Activated CD4-positive, CD25-positive, alpha-beta regulatory T cell (primary cell): ENCODE measurements at places on chromosomes 1 and 21.

DNA sequence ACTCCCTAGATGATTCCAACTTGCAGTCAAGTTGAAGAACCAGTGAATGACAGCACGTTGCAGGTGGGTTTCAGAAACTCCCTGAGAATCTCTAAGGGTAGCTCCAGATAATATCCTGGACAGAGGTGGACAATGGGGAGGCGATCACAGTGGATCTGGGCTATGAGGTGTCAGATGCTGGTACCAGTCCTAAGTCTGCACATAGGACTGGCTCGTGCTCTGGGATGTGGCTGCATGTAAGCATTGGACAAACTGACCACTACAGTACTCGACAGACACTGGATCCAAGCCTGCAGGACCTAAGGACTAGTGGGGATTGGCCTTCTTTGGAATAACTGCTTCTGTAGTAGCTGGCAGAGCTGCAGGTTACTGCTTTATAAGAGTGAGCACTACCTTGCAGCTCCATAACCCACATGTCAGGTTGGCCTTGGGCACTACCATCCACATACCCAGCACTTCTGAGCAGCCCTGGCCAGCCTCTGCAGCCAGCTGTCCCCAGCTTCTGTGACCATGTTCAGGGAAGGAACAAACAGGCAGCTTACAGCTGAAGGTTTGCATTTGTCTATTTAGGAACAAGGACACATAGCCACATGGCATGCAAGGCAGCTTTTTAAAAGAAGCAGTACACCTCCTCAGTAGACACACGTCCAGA, 33.2 kb upstream of the DNAH14 start:
- DNase-seq = no peak

GRCh38 chr1:168688644-168689326, 40.2 kb downstream of the DPT start:
- no peak for DNase-seq

GRCh38 chr1:234564035-234565029, 45.6 kb downstream of the IRF2BP2 start:
- no peak for DNase-seq

GRCh38 chr1:181386951-181387350, 96.4 kb upstream of the CACNA1E start:
- no peak for DNase-seq

- DNase-seq = no peak
Observed at GRCh38 chr1:204463125-204464060, 31.2 kb downstream of the PIK3C2B start.

GRCh38 chr1:156641761-156642264, at the start of gene BCAN:
TSS of gene BCAN (plus strand) at chr1:156642117. CDS start at chr1:156646055, 3,938 bp downstream.
- DNase-seq = no peak

- no peak for DNase-seq
Observed at GRCh38 chr1:63327417-63328054, 5.2 kb downstream of the FOXD3 start.

DNA sequence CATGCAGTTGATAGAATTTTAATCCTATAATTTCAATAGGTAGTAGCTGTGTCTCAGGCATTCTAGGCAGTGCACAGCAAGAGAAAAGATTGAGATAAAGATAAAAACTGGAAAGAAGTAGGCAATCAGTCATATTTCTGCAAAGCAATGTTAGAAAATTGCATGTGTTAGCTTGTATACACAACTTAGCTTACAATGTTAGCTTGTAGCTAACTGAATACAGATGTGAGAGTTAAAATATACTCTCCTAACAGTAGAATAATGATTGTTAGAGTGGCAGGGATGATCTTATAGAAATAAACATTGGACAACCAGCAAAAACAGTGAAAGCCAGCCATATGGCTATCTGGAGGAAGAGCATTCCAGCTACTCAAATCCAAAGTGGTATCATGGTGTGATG, 29.0 kb downstream of the PTPRC start:
- no peak for DNase-seq

DNA sequence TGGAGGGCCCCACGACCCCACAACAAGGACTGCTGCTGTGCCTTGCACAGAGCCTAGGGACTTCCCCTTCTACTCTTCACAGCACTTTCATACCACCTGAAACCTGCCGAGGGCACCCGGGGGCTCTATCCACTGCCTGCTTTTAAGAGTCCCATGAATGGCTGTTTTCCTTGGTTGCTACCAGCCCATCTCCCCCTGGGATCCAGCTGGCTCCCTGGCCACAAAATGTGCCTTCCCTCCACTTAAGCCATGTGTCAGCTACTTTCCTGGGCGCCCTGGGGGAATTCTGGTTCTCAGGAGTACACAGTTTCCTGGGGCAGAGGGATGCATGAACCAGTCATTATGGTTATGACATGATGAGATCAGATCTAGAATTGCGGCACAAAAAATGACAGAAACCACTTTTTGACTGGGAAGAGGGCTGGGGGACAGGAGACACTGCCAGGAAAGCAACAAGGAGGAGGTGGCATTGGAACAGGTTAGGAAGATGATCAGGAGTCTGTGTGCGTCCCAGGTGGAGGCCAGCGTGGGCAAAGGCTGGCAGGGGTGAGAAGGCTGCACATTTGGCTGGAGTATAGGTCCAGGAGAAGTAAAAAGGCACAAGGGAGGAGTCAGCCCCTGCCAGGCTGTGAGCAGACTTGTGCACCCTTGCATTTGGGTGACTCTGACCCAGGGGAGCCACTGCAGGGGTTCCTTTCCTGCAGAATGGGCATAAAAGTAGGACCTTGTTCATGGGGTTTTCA, 3.2 kb upstream of the TNFRSF8 start:
- DNase-seq = no peak

DNA sequence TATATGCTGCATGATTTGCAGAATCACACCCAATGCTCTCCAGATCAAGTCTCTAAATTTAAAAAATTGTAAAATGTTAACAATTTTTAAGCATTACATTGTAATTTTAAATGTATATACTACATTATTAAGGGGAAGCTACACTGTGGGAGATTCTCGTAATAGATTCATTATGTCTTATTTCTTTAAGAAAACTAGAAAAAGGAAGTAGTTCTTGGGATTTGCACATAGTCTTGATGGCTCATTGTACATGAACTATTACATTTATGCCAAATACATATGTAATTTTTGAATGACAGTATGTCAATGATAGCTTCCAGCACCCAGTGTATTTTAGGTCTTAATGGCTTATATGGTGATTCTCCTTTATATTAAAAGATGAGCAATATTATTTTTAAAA, 250.3 kb downstream of the PTPRC start:
- DNase-seq = no peak

GRCh38 chr1:230515451-230516145, 89.5 kb upstream of the PGBD5 start:
- no peak for DNase-seq

DNA sequence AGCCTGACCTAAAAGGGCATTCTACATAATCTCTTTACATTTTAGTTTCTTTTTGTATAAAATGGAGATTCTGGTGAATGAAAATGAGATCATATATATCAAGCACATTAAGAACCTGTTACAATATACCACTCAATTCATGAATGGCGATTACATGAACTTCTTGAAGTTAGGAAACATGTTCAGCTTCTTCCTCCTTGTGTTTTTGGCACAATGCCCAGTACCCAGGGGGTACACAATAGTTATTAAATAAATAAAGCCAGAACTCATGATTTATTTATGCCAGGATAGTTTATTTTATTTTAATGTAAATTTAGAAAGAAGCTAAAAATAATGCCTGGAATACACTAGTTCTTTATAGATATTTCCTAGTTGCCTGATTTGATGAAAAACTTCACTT, 186.0 kb upstream of the PTGFR start:
- DNase-seq = no peak

- no peak for DNase-seq
Observed at GRCh38 chr21:14722841-14723483, 176.8 kb upstream of the SAMSN1 start.

- DNase-seq = no peak
Observed at GRCh38 chr1:183477986-183478781, 5.9 kb downstream of the SMG7 start.

- no peak for DNase-seq
Observed at GRCh38 chr1:58882322-58882948, 98.6 kb upstream of the JUN start.

- no peak for DNase-seq
Observed at GRCh38 chr1:10171105-10171767, 39.1 kb upstream of the KIF1B start.

DNA sequence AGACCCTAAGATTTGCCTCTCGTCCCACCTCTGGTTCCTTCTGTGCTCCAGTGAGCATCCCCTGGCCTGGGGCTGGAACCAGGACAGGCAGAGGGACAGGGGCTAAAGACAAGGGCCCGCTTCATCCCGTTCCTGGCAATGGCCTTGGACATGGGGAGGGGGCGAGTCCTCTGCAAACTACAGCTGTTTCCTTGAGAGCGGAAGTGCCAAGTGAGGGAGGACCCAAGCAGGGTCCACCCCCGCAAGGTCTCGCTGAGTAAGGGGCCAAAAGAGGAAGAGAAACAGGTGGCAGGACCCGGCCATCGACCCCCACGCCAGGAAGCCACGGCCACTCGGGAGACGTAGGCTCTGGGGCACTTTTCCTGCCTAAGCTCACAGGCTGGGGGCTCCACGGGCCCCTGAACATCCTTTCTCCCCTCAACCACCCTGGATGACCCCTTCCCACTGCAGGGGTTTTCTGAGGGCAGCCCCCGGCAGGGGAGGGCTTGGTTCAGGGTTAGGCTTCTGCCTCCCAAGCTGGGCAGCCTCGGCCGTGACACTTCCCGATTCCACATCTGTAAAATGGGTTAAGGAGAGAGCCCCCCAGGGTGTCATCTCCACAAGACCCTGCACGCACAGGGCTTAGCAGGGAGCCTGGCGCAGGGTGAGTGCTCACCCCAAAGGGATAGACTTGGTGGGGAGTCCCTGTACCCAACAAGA, 17.9 kb upstream of the PLEKHG5 start:
- DNase-seq = no peak

GRCh38 chr1:115363171-115363570, 25.1 kb upstream of the NGF start:
- DNase-seq = no peak

DNA sequence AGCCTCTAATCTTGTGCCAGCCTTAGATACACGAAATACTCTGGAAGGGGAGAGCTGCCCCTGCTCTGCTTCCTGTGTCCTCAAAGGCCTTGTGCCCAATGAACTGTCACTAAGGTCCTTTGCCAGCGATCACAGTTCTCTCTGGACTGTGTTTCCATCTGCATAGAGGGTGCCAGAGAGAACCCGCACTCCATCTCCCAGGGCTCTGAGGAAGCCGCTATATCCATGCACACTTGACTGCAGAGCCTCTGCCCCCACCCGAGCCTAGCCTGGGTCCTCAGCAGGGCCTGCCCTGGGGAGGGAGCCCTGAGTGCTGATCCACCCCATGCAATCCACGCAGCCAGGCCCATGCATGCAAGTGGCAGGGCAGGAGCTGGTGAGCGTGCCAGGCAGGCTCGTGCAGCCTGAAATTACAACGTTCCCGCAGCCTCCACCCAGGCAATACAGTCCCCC, 30.6 kb upstream of the KIF21B start:
- no peak for DNase-seq

DNA sequence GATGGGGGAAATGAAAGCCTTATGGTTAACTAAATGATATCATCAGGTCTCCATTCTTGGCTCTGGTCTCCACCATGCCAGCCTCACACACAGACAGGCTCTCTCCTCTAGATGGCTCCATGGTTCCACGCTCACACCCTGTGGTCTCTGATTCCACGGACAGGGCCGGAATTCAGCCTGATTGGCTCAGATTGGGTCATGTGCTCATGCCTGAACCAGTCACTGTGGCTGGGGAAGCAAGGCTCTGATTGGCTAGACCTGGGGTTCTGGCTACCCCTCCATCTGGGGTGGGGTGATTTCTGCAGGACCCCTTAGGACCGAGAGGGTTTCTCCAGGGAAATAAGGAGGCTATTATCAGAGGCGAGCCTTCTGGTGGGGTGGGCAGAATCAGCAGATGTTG, 277.0 kb downstream of the PTPRU start:
- no peak for DNase-seq

DNA sequence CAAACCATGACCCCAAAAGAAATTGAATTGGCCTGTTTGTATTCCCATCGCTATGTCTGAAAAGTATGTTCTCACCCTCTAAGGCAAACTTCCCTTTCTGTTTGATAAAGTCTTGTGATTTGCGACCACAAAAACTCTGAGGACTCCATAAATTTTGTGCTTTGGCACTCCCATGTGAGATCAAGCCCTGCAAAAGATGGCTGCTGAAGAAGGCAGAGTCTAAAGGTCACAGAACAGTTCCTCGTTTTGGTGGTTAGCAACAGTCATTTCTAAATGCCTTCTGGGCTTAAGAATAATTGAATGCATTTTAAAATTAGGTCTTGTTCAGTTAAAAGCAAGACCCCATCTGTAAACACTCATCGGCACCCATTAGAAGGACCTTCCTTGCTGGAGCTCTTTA, 441.6 kb downstream of the OMA1 start:
- DNase-seq = no peak

GRCh38 chr1:40606194-40606593, 59.3 kb downstream of the RIMS3 start:
- no peak for DNase-seq

DNA sequence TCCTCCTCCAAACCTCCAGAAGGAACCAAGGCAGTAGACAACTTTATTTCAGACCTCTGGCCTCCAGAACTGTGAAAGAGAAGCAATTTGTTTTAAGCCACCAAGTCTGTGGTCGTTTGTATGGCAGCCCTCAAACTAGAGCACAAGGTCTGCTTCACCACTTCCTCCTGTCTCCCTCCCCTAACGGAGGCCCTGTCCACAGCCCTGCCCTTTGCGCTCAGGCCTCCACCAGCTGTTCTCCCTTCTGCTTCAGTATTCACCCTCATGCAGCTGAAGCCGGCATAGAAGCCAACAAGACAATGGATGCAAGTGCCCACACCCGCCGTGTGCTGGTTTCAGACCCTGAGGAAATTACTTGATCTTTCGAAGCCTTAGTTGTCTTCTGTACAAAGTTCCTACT, 364.1 kb downstream of the HHAT start:
- no peak for DNase-seq

- no peak for DNase-seq
Observed at GRCh38 chr1:198910816-198911215, 272.0 kb downstream of the PTPRC start.

- no peak for DNase-seq
Observed at GRCh38 chr1:176567190-176567794, 104.3 kb downstream of the PAPPA2 start.

- DNase-seq = no peak
Observed at GRCh38 chr1:232726048-232726779, 79.0 kb upstream of the MAP10 start.

- DNase-seq = no peak
Observed at GRCh38 chr1:55823541-55824250, 608.5 kb upstream of the USP24 start.

DNA sequence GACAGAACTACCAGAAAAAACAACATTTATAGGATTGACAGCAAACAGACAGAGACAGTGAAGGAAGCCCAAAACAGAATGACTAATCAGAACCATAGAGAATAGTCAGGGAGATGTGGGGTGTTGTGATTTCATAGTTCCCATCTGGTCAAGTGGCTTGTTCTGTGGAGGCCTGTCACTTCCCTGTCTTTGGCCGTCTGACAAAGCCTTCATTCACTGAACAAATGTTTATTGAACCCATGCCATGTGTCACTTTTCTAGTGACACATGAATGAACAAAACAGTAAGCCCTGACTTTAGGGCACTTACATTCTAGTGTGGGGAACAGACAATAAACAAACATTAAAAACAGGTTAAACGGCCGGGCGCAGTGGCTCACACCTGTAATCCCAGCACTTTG, 3.2 kb upstream of the SRRM1 start:
- DNase-seq = no peak
